Sigmoid colon (tissue), 7 donors: ENCODE measurements at places on chromosomes 6 and 20. TPM values are rescaled to one million over a fixed set of nuclear protein-coding genes. Genes with fewer than 3 reads are reported as not detected.
A peak's percentile ranks its signal among the peaks of the same experiment; 100 is the strongest.

MATN4 gene
- total RNA-seq: not detected

IL20RA gene
- total RNA-seq: 0.71 TPM

PTGIS gene
- total RNA-seq: 67.5 TPM

ABHD16B gene
- total RNA-seq: not detected

SS18L1 gene
- total RNA-seq: 7.2 TPM

- H3K4me1 ChIP-seq: no peaks in the 10 kb centered on the region
- no peak overlapping the region for H3K27ac ChIP-seq
- no peak overlapping the region for H3K4me3 ChIP-seq
- no peaks in the 10 kb centered on the region for H3K27me3 ChIP-seq
- H3K36me3 ChIP-seq: peaks cover 2% of the 10 kb centered on the region
- DNase-seq: no peak
These were observed 37.6 kb downstream of the STK35 start for GRCh38 chr20:2139250-2139649.

DNA sequence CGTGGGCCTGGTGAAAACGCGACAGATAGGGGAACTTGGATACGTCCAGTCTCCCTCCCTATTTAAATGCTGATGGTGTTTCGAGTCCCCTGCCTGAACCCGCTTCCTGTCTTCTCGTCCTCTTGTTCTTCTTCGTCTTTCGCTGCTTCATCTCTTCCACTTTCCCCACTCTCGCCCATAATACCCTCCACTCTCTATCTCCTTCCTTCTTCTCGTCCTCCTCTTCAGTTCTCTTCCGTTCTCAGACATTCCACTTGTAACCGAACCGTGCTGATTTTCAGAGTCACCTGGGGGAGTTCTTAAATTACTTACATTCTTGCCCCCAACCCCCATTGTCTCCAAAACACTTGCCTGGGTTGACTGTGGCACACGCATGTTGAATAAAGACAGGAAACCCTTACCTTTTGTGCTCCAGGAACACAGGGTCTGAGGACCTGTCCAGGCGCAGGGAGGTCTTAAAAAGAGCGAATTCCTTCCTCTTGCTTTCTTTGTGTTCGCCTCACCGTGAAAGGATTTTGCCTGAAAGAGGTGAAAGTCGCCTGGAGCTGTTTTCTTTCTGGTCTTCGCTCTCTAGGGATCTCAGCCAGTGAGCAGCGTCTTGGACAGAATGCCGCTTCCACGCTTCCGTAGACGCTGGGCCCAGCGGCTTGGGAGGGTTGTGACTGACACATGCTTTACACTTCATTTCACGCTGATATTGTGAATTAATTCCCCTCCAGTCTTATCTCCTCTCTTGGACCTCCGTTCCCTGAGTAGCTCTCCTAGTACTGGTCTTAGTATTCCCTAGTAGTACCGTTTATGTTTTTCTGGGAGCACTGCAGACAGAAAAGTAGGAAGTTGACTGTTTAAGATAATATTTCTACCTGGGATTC lies 184.0 kb downstream of the GPX5 start:
- H3K27ac ChIP-seq: no peak overlapping the region
- H3K4me1 ChIP-seq: no peaks in the 10 kb centered on the region
- H3K4me3 ChIP-seq: no peak overlapping the region
- peaks cover 10% of the 10 kb centered on the region for H3K27me3 ChIP-seq
- H3K36me3 ChIP-seq: no peaks in the 10 kb centered on the region

DNA sequence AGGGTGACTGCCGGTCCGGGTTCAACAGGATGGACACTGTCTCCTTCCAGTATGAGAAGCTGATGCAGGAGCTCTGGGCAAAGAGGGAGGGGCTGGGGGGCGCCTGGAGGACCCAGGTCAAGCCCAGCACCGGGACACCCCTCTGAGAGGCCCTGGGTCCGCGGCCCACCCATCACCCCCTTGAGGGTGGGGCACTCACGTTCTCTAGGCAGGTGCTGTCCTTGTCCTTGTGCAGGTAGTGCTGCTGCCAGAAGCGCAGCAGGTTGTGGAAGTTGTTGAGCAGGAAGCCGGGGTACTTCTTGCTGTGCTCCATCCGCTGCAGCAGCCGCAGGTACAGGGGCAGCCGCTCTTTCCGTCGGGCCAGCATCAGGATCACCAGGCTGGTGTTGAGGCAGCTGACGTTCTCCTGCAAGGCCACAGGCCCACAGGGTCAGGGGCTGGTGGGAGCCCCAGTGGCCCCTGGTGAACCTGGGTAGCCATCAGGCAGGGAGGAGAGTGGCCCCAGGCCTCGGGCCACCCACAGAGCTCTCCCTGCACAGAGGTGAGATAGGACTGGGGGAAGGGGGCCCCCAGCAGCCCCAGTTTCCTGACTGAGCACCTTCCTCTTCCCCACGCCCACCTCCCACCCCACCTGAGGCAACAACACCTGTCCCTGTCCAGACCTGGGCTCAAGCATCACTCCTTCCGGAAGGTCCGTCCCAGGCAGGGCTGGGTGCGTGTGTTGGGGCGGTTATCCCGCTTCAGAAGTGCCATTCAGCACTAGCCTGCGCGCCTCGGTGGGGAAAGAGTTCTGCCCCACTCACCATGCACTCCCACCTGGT lies 47.8 kb downstream of the MYH7B start:
- H3K4me3 ChIP-seq: no peak overlapping the region
- peaks cover 100% of the 10 kb centered on the region for H3K36me3 ChIP-seq
- DNase-seq: peak; percentile 51
- no peak overlapping the region for H3K27ac ChIP-seq

- no peaks in the 10 kb centered on the region for H3K27me3 ChIP-seq
- no peak overlapping the region for H3K4me3 ChIP-seq
- H3K36me3 ChIP-seq: no peaks in the 10 kb centered on the region
- no peaks in the 10 kb centered on the region for H3K4me1 ChIP-seq
These were observed 566.2 kb upstream of the NRSN1 start for GRCh38 chr6:23559587-23560343.

- H3K36me3 ChIP-seq: no peaks in the 10 kb centered on the region
- H3K4me3 ChIP-seq: no peak overlapping the region
- H3K4me1 ChIP-seq: no peaks in the 10 kb centered on the region
- peak overlapping the region; percentile 60 for H3K27ac ChIP-seq
- DNase-seq: peak; percentile 48
These were observed 46.4 kb downstream of the AKAP12 start for GRCh38 chr6:151286214-151286613.

- H3K4me3 ChIP-seq: no peak overlapping the region
- no peaks in the 10 kb centered on the region for H3K36me3 ChIP-seq
- H3K4me1 ChIP-seq: no peaks in the 10 kb centered on the region
- no peak for DNase-seq
- no peaks in the 10 kb centered on the region for H3K27me3 ChIP-seq
These were observed 868.9 kb downstream of the EPHA7 start for GRCh38 chr6:92550501-92550900.

- no peak overlapping the region for H3K4me3 ChIP-seq
- no peak for DNase-seq
- no peak overlapping the region for H3K27ac ChIP-seq
- no peaks in the 10 kb centered on the region for H3K36me3 ChIP-seq
These were observed 290.2 kb downstream of the TSHZ2 start for GRCh38 chr20:53262365-53262764.

- H3K36me3 ChIP-seq: no peaks in the 10 kb centered on the region
- H3K27me3 ChIP-seq: no peaks in the 10 kb centered on the region
- DNase-seq: no peak
These were observed 14.6 kb upstream of the TOX2 start for GRCh38 chr20:43900121-43900466.

DNA sequence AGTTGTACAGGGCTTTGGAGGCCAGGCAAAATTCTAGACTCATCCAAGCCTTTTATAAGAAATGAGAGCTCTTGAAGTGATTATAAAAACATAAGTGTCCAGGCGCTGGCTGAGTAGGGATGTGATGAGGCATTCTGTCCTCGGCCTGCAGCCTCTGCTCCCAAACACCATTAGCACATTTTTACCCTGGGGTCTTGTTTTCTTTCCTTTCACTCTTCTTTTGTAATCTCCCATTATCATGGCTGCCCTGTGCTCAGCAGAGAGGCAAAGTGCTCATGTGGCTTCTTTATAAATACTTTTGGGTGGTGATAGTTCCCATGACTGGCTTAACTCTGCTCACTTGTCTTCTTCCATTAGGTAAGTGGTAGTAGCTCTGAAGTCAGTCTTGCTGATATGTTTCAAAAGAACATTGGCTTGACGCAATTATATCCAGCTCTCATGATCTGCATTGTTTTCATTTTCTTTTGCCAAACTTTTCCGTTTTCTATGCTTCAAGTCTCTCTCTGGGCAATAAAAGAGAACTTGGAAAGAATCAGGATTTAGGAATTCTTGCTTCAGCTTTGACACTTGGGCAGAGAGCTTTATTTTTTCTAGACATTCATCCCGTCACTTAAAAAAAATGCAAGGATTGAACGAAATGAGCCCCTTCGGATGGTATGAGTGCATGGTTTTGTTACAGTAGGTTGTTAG lies 61.1 kb downstream of the CAP2 start:
- no peaks in the 10 kb centered on the region for H3K27me3 ChIP-seq
- no peak overlapping the region for H3K4me3 ChIP-seq
- DNase-seq: no peak
- peaks cover 9% of the 10 kb centered on the region for H3K4me1 ChIP-seq

DNA sequence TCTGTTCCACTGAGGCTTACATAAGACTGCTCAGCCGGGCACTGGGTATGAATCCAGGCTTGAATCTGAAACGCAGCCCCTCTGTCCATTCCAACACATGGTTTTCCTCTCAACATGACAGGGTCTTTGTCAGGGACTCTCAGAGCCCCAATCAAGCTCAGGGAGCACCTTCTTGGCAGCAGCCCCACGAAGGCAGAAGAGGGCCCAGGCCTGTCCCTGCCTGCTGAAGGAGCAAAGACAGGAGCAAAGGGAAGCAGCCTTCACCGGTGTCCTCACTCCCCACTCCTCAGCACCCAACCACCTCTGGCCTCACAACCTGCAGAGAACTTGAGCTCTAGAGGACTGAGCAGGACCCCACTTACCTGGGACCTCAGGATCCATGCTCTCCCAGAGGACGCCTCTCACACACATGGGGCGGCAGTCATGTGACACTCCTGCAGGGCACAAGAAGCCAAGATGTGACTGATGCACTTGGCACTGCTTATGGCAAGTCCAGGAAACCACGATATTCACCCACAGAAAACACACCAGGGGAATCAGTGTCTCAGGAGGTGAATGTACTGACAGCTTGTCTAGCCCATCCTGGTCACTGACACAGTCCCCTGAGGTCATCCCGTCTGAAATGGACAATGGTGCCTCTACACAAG lies 4.3 kb downstream of the SNHG17 start:
- H3K36me3 ChIP-seq: peaks cover 53% of the 10 kb centered on the region
- H3K4me1 ChIP-seq: no peaks in the 10 kb centered on the region
- no peak for DNase-seq
- H3K27ac ChIP-seq: no peak overlapping the region
- no peak overlapping the region for H3K4me3 ChIP-seq

- no peaks in the 10 kb centered on the region for H3K27me3 ChIP-seq
- DNase-seq: no peak
- no peaks in the 10 kb centered on the region for H3K4me1 ChIP-seq
- H3K27ac ChIP-seq: no peak overlapping the region
- H3K4me3 ChIP-seq: no peak overlapping the region
These were observed 16.7 kb upstream of the OSTM1 start for GRCh38 chr6:108091288-108091687.

GRCh38 chr6:137076277-137077068 lies 31.7 kb upstream of the IL20RA start:
- H3K4me3 ChIP-seq: no peak overlapping the region
- H3K4me1 ChIP-seq: no peaks in the 10 kb centered on the region
- no peak overlapping the region for H3K27ac ChIP-seq
- H3K36me3 ChIP-seq: no peaks in the 10 kb centered on the region
- H3K27me3 ChIP-seq: no peaks in the 10 kb centered on the region
- peak; percentile 74 for DNase-seq

GRCh38 chr20:34604980-34605788 lies 46.7 kb downstream of the MAP1LC3A start:
- H3K27ac ChIP-seq: no peak overlapping the region
- H3K36me3 ChIP-seq: no peaks in the 10 kb centered on the region
- peaks cover 24% of the 10 kb centered on the region for H3K4me1 ChIP-seq
- DNase-seq: no peak
- no peaks in the 10 kb centered on the region for H3K27me3 ChIP-seq

DNA sequence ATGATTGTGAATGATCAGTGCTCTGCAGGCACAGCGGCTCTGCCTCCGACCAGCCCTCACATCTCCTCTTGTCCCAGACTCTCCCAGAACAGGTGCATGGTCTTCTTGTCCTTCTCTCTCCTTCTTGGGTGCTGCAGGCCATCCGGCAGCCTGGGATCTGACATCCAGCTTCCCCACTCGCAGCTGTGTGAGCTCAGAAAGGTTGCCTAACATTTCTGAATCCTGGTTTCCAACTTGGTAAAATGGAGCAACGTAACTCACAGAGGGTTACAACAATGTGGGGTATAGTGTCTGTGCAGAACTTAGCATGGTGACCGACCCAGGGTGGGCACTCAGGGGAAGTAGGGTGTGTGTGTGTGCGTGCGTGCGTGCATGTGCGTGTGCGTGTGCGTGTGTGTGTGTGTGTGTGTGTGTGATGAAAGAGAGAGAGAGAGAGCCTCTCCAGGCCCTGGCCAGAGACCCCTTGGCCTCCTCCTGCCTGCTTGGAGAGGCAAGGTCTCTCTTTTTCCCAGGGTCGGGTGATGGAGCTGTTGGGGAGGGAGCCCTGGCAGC lies 110.1 kb downstream of the SNX5 start:
- H3K27me3 ChIP-seq: no peaks in the 10 kb centered on the region
- H3K4me3 ChIP-seq: no peak overlapping the region
- peaks cover 2% of the 10 kb centered on the region for H3K4me1 ChIP-seq
- DNase-seq: no peak
- no peaks in the 10 kb centered on the region for H3K36me3 ChIP-seq
- no peak overlapping the region for H3K27ac ChIP-seq

- no peak overlapping the region for H3K4me3 ChIP-seq
- no peak for DNase-seq
- no peak overlapping the region for H3K27ac ChIP-seq
These were observed 305.2 kb upstream of the CITED2 start for GRCh38 chr6:139679516-139680179.

GRCh38 chr6:169831450-169832246 lies 80.2 kb downstream of the ERMARD start:
- peaks cover 6% of the 10 kb centered on the region for H3K4me1 ChIP-seq
- H3K4me3 ChIP-seq: no peak overlapping the region
- H3K27me3 ChIP-seq: no peaks in the 10 kb centered on the region
- H3K36me3 ChIP-seq: no peaks in the 10 kb centered on the region
- no peak overlapping the region for H3K27ac ChIP-seq

DNA sequence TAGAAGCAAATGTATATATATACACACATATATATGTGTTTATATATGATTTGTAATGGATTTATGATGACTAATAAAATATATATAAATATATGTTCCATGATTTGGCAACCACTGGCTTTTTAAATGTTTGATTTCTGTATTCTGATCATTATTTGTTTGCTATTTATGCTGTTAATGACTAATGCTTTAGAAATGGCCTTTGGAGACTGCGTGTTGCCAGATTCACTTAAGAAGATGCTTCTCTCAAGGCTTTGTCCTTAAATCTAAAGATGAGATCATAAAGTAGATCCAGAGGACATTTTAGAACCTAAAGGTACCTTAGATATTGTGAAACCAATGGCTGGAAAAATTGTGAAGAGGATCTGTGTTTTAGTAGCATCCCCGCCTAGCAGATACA lies 116.0 kb upstream of the SUPT3H start:
- no peaks in the 10 kb centered on the region for H3K27me3 ChIP-seq
- no peak overlapping the region for H3K4me3 ChIP-seq
- H3K4me1 ChIP-seq: peaks cover 6% of the 10 kb centered on the region
- H3K27ac ChIP-seq: no peak overlapping the region
- no peaks in the 10 kb centered on the region for H3K36me3 ChIP-seq

- H3K27me3 ChIP-seq: peaks cover 23% of the 10 kb centered on the region
- H3K4me1 ChIP-seq: peaks cover 5% of the 10 kb centered on the region
- no peaks in the 10 kb centered on the region for H3K36me3 ChIP-seq
- H3K27ac ChIP-seq: peak overlapping the region; percentile 5
- peak overlapping the region; percentile 17 for H3K4me3 ChIP-seq
These were observed 296.2 kb downstream of the RIMS1 start for GRCh38 chr6:72182337-72183246.
